ENCODE measurements at places on chromosomes 1 and 21.

DNA sequence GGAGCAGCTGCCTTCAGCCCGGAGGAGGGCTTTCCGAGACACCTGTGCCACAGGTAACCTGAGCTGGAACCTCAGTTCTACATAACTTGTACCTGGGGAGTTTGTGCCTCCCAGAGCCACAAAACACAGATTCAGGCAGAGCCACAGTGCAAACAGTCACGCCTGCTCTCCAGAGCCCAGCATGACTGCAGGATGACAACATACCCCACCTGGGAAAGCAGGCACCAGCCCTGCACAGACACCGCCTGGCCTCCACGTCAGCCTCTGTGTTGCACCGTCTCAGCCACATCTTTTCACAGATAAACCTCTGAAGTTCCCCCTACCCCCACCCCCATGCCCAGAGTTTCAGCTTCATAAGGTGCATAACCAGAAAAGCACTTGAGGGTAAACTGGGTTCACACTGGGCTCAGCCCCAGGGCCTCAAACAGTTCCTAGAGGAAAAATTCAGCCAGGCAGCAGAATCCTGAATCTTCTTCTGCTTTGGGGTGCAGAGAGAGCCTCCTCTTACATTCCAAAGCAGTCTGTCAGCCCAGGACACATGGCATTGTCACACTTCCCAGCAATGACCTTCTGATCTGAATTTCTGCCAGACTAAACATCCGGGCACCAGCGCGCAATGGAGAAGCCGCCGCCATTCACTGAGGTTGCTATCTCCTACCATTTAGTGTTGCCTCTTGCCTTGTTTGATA, 229.5 kb downstream of the TOMM20 start:
- peak; percentile 79 for DNase-seq

DNA sequence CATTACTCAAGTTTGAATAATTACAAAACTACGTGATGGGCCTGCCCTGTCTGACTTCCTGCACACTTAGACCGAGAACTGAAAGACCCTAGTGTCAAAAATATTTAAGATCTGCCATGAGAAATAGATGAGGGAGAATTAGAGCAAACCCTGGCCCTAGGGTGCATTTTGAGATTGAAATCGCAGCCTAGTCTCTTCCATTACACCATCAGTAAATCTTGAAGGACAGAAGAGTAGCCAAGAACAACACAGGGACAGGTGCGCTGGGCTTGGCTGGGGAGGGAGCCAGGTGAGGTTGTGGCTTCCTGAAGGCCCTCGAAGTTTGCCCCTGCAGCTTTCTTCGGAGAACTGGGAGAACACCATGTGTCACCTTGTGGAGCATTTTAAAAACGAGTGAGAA, 36.7 kb upstream of the KIF26B start:
- DNase-seq: no peak

DNA sequence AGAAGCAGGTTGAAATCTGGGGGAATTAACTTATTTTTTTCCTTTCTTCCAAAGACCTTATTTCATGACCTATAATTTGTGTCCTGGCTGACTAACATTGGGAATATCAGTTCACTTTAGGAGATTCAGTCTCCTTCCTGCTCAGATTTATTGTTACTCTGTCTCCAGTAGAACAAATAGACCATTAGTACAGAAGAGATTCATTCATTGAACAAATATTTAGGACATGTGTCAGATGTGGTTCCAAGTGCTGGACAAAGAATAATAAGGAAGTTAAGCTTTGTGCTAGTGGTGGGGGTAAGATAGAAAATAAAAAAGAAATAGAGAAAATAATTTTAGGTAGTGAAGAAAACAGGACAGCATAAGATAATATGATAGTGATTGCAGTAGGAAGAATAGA, 20.3 kb downstream of the ZMYM4 start:
- no peak for DNase-seq

DNA sequence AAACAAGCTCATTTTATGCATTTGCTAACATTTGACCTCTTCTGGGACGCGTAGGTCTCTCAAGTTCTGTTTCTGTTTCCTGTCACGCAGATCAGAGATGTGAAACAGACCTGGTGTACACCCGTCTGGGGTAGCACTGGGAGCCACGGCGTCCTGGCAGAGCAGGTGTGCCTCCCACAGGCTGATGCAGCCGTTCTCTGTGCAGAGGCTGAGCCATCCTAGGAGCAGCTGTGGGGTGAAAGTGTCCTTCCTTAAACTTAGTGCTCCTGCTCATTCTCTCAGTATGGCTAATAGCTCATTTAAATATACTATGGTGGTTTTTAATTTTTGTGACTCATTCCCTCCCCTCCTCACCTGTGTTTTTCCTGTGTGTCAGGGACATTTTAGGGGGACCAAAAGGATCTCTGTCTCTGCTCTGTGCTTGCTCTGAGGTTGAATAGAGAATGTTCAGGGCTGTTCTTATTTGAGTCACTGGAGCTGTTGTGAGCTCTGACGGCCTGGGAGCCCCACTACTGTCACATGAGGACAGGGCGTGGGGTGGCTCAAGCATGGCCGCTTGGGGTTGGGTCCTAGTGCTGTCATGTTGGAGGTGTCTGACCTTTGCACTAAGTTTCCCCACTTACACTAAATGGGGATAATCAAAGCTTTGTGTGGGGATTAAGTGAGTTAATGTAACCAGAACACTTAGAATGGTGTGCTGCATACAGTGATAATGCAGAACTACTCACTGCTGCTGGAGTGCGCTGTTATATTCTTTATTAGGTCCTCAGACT, 43.0 kb downstream of the GALNT2 start:
- peak; percentile 8 for DNase-seq

DNA sequence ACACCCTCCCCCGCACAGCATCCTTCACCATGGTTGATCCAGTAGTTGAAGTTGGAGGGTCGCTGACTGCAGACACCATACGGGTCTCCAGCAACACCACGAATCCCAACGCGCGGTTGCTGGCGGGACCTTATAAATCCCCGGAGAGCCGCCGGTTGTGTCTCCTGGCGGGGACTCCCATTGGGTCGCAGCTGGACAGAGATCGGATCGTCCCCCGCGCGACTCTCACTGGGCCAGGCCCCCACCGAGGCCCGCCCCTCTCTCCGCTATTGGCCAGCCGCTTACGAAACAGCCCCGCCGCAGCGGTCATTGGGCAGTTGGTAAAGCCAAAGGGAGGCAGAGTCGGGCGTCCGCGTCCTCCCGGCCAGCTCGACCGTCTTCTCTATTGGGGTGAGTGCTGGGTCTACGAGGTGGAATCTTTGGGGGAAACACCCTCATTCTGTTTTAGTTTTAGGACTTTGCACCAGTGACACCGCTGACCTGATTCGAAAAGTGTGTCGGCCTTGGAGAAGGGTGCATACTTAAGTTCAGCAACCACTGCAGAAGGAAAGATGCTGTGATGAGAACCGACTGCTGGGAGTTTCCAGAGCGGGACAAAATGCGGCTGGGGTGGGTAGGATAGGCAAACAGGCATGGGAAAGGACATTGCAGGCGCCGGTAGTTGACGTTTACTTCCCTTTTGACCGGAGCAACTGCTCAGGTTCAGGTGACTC, 27.4 kb downstream of the RABIF start:
- peak; percentile 96 for DNase-seq

GRCh38 chr21:42478504-42478903, 17.5 kb downstream of the RSPH1 start:
- DNase-seq: no peak

GRCh38 chr21:43689556-43690337, 29.2 kb upstream of the PDXK start:
- no peak for DNase-seq

DNA sequence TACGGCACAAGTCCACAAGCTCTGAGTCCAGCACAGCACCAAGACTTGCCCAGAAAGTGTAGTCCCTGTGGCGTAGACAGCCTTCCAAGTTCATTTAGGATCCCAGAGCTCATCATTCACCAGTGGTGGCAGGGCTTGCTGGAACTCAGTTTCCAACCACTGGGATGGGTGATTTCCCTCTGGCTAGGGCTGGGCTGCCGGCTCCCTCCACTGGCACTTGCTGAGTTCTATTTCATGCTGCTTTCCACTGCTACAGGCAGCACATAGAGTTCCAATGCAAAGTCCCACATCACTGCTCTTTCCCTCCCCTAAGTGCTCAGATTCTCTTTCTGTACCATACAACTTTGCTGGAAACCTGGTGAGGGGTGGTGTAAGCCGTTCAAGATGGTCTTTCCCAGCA, 510.3 kb upstream of the TMPRSS15 start:
- DNase-seq: no peak

DNA sequence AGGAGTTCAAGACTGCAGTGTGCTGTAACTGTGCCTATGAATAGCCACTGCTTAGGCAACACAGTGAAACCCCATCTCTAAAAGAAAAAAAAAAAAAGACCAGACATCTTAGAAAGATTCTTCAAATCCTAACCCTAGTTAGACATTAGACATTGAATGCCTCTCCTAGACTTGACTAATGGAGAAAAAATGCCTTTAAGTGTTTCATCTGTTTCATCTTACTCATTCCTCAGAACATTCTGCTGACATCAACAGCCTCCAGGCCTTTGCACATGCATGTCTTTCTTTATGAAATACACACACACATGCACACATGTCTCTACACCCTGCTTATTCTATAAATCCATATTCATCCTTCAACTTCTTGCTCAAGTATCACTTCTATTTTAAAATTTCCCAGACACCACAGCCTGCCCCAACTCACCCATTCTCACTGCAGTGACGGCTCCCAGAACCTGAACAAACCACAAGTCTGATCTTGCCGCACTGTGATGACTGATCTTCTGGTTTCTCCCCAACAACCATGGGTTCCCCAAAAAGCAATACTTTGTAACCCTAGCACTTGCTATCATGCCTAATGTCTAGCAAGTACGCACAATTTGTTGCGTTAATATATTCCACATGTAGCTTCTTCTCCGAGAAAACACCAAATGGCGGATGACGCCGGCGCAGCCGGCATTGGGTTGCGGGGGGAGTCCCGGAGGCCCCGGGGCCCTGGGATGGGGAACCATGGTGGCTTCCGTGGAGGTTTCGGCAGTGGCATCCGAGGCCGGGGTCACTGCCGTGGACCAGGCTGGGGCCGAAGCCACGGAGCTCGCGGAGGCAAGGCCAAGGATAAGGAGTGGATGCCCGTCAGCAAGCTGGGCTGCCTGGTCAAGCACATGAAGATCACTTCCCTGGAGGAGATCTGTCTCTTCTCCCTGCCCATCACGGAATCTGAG, 37.4 kb downstream of the LRRC52 start:
- no peak for DNase-seq

DNA sequence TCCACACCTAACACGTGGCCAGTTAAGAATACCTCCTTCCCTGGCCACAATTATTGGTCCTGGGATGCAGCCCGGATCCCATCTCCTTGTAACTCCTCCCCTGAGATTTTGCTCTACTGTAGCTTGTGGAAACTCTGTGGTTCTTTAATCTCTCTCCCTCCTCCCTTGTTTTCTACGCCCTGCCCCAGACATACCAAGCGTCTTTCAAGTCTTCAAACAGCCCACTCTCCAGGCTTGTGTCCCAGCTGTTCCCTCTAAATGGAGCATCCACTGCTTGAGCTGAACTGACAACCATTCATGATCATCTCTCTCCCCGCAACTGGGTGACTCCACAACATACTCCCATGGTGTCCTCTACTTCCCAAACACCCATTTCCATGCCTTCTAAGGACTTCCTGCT, 111.6 kb downstream of the SIPA1L2 start:
- no peak for DNase-seq

- DNase-seq: no peak
These were observed 78.1 kb downstream of the DHRS3 start for GRCh38 chr1:12539705-12540579.

DNA sequence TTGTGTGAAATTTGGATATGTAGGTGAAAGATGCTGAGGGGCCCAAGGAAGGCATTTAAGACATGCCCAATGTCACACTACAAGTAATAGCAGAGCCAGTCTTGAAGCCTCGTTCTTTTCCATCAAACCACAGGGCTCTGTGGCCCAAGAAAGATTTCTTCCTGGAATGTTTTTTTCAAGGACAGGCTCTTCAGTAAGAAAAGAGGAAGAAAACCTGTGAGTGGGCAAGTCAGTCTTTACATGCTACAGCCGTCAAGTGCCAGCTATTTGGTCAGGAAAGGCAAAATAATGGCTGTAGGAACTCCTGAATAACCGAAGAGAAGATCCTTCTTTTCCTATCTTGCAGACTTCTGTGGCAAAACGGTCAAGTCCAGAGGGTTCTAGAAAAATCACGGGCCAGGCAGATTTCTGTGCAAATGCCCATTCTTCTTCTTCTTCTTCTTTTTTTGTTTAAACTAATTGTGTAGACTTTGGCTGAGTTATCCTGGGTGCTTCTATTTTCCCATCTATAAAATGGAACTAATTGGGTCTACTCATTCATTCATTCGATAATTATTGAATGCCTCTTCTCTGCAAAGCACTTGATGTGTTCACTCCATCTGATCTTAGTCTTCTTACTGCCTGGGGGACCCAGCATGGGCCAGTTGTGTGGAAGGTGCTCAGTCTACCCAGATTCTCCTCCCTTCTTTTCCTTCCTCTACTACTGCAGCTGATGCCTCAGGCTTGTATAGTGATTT, 1.9 kb upstream of the ID3 start:
- peak; percentile 38 for DNase-seq

GRCh38 chr1:29802181-29803068, 566.1 kb downstream of the PTPRU start:
- peak; percentile 77 for DNase-seq

DNA sequence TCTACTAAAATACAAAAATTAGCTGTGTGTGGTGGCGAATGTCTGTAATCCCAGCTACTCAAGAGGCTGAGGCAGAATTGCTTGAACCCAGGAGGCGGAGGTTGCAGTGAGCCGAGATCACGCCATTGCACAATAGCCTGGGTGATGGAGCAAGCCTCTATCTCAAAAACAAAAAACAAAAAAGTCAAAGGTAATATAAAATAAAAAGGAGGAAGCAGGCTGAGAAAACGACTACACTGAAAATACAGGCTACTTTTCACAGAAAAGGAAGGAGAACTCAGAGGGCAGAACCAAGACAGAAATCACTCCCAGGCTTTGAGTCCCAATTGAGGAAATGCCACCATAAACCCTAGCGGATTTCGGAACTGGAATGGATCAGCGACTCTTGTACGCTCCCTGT, 5.9 kb upstream of the A3GALT2 start:
- no peak for DNase-seq

DNA sequence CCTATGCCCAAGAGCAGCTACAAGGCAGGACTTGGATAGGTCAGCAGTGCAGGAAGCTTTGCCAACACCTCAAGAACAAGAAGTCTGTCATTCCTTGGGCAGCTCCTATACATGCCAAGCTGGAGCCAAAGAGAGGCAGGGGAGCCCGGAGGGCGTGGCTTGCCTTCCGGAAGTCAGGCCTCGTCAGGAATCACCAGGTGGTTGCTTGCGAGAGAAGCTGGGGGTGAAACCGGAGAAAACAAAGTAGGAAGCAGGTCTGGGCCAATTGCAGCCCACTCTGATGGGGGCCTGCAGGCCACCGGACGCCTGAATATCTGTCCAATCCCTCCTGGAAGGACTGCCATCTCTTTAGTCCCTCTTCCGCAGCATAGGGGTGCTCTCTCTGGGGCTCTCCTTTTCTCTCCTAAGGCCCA, 794 bp upstream of the FAM76A start:
- peak; percentile 86 for DNase-seq

- DNase-seq: no peak
These were observed 29.9 kb downstream of the ACTN2 start for GRCh38 chr1:236716160-236716559.

GRCh38 chr1:64006276-64007051, 197.0 kb upstream of the UBE2U start:
- DNase-seq: peak; percentile 32

GRCh38 chr1:14660801-14661200, 62.3 kb downstream of the KAZN start:
- no peak for DNase-seq

GRCh38 chr1:91679446-91679845, 178.8 kb downstream of the CDC7 start:
- no peak for DNase-seq

Measured in NCI-H1417 (cell line).